ENCODE measurements at places on chromosomes 7 and 10.

- no peak for DNase-seq
These were observed 79.6 kb downstream of the INPP5A start for GRCh38 chr10:132616996-132617736.

GRCh38 chr10:26057466-26057865, 123.4 kb downstream of the MYO3A start:
- no peak for DNase-seq

GRCh38 chr7:34392972-34393371, 265.0 kb upstream of the NPSR1 start:
- DNase-seq: no peak

GRCh38 chr7:1586126-1586826, 16.4 kb upstream of the PSMG3 start:
- DNase-seq: no peak

DNA sequence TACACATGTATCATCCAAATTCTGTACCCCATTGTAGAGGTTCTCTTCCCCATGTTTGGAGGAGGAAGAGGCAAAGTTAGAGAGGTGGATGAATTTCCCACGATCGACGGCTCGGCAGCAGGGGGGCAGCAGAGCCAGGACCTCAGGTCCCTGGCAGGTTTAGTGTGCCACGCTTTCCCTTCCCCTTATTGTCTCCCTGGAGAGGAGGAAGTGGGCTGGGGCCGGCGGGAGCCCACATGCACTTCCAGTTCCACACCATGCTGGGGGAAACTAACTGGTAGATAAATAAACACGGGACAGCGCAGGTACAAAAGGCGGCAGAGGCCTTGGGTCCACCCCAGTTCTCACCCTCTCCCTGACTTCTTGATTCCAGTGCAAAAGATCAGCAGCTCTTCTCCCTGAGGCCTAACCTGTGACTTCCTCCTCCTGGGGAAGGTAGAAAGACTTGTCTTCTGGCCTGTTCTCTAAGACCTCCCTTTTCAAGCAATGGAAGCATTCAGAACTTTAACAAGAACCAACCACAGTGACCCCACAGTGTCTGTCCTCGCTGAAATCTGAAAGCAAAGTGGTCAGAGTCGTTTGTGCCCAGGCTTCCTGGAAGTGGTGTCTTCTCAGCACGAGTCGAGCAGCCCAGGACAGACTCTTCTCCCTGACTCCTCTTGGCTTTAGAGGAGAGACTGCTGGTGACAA, 30.5 kb upstream of the SRGN start:
- DNase-seq: no peak

- DNase-seq: no peak
These were observed 130.0 kb downstream of the PLXNA4 start for GRCh38 chr7:132446260-132446659.

DNA sequence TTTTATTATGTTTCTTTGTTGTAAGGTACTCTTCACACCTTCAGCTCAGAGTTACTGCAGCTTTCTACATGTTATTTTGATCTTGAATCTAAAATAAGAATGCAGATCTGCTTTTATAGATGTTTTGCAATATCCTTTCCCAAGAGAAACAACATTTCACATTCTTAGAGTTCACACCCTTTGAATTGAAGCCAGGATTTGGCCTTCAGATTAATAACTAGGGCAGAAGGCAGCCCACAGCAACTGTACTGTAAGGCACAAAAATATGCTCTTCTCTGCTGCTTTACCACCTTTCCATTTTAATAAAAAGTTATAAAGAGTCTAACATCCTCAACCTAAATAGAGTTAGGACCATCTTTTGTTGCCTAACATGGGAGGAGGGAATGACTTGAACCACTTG, 224.7 kb downstream of the LHFPL3 start:
- DNase-seq: no peak

GRCh38 chr10:118680197-118680596, 74.6 kb downstream of the CACUL1 start:
- no peak for DNase-seq

DNA sequence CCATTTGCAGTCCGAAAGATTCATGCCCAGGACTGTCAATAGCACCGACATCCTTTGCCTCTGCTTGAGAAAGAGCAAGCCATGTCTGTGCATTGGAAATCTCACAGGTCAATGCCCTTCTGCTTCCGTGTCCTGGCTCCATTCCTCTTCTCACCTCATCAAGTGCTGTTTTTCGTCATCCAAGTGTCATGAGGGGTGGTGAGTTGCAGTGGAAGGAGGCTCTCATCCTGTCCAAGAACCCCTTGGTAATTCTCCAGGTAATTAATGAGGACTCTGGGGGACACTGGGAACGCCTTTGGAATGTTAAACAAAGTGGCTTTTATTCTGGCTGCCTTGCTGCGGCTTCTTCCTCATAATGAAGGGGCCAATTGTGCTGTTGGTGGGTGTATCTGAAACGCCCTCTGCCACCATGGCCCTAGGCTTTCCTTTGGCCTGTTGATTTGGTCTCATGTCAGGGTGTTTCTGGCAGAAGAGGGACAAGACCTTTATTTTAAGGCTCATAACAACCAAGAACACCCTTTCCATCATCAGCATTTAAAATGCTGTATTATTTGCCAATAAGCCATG, 57.7 kb downstream of the PPP1R3C start:
- DNase-seq: no peak

DNA sequence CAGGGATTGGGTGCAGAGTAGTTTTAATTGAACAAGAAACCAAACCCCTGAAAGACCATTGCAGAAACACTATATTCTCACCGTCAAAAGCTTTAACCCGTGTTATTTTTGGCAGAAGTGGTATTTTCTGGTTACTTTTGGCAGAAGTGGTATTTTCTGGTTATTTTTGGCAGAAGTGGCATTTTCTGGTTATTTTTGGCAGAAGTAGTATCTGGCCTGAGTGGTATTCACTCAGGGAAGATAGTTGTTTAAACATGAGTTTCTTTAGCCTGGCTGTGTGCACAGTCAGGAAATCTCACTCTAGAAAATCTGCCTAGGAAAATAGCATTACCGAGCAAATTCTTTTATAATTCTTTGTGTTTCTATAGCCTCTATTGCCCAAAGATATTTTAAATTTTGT, 322.7 kb downstream of the GFRA1 start:
- no peak for DNase-seq

DNA sequence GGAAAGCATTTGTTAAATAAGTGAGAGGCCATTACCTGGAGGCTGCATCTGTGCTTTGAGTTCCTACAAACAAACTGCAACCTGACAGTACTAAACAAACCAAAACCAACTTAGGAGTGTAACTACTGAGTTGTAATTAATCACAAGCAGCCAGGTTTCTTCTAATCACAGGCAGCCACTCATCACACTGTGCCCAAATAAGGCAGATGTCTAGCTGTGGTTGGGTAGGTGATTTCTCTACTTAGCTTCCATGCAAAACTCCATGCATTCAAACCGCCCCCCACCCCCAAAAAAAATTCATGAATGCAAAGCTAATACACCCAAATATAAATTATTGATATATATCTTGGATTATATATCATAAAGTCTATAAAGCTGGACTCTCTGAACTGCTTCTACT, 461.1 kb downstream of the ARL4A start:
- no peak for DNase-seq

- DNase-seq: no peak
These were observed 4.2 kb downstream of the IKZF1 start for GRCh38 chr7:50308532-50309385.

GRCh38 chr10:102311025-102311420, 65.7 kb downstream of the GBF1 start:
- DNase-seq: no peak

GRCh38 chr7:131149429-131149773, 178.3 kb upstream of the MKLN1 start:
- DNase-seq: no peak

DNA sequence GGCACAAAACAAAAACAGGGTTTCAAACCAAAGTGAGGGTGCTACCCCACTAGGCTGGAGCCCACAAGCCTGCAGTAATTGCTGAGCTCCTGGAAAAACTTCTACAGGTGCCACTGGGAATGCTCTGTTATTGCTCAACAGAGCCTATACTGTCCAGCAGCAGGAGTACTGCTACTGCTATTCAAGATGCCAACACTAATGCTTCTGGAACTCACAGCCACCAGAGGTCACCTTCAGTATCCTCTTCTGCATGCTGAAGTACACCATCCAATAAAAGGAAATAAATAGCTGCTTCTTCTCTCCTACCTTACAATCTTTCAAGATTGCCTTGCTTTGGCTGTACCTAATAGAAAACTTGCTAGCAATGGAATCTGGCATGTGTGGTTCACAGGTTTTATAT, 222.0 kb downstream of the LRRN3 start:
- DNase-seq: no peak

DNA sequence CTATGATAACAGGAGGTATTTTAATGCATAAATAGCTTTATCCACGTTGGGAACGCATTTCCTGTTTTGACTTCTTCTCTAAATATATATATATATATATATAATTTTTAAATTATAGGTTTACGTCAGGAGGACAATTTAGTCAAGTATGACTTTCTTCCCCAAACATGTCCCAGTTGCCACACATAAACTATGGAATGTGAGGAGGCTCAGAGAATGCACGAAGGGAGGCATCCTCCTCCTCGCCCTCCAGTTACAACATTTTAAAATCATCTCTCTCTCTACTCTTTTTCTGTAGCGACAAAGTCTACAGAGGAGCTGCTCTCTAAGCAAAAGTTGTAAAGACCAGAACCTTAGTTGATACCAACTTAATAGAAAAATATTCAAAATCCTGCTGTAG, 106.9 kb upstream of the LYZL1 start:
- DNase-seq: no peak

DNA sequence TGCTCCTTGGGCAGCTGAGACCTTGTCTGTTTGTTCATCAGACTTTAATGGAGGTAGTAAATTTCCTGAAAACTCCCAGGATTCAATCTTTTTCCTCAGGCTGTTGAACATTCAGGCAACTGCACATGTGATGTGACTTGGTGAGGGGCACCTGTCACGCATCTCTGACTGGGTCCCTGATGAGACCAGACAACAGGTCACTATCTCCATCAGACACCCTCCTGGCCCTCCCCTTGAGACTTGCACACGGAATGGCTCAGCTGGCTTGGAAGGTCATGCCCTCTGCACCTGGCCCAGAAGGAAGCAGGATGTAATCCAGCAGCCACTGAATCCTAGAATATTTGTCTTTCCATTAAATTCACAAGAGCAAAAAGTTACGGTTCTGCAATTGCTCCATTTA, 15.9 kb downstream of the AQP1 start:
- DNase-seq: no peak

DNA sequence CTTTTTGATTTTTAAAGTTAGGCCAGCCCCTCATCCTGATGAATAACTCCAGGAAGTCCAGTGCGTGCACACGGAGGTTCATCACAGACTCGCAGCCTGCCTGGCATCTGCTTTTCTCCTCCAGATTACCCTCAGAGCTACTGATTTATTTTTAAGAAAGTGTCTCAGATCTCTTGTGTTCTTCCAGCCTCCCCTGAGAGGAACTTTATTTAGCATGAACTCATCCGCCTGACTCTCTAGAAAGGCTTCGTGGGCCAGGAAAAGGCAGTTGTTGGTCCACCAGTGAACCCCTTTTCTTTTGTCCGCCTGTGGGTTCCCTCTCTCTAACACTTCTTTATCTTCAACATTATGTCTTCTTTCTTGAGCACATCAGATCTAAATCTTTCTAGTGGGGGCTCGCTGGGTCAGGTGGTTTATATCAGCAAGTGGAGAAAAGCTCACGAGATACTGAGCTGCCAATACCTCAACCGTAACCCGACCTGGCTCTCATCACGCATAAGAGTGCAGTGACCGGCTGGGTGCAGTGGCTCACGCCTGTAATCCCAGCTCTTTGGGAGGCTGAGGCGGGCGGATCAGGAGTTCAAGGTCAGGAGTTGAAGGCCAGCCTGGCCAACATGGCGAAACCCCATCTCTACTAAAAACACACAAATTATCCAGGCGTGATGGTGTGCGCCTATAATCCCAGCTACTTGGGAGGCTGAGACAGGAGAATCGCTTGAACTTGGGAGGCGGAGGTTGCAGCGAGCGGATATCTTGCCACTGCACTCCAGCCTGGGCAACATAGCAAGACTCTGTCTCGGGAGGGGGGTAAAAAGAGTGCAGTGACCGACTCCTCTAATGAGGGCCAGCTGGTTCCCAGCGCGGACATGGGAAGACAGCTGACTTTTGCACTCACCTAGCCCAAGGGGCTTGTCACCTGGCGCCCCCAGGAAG, 162.3 kb downstream of the CCDC3 start:
- no peak for DNase-seq

- no peak for DNase-seq
These were observed 78.2 kb downstream of the NT5C2 start for GRCh38 chr10:103114876-103115275.

- DNase-seq: no peak
These were observed 15.2 kb upstream of the DLG5 start for GRCh38 chr10:77941790-77942189.

DNA sequence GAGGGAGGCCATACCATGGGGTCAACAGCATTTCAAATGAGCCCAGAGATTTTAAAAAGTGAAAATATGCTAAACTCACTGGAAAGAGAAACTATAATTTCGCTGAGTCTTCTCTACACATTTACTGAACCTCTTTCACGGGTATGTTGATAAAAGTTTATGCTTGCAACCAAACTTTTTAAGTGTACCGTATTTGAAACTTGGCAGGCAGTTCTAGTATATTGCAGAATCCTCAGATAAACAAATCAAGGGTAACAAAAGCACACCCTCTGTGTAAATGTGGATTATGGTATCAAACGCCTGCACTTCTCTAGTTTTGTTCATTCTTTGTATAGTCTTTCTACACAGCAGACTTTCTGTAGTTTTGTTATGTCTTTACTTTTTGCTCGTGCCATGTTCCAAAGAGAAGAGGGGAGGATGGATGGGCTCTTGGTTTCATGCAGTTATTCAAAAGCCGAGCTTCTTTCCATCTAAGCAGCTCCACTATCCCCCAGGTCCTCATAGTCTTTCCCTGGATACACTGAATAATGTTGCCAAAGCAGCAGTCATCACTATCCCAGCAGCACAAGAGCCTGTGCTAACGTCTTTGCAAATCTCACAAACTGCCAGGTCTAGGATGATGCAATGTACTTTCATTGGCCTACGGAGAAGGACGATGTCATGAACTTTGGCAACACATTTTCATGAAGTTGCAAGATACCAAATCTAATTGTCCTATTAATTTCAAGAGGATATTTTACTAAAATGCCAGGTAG, 131.2 kb downstream of the MPP7 start:
- no peak for DNase-seq

DNA sequence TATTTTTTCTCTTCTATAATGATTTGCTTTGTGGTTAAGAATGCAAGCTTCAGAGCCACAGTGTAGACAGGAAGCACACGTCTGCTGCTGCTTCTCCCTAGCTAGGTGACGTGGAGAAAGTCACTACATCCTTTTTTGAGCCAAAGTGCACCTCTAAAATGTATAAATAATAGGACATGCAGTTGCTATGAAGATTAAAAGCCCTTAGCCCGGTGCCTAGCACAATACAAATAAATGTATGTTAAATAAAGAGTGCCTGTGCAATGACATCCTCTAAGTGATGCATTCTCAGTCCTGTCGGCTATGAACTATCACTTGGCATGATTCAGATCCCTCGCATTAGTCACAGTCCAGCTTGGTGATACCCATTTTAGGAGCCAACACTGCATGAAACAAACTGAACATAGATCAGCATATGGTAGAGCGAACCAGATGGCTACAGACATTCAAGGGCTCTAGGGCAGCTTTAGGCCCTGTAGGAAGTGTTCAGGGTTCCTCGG, 4.8 kb upstream of the TRDMT1 start:
- DNase-seq: no peak
